Neural progenitor cell (in vitro differentiated cells): ENCODE measurements at places on chromosomes 16 and 17. TPM values are rescaled to one million over a fixed set of nuclear protein-coding genes. Genes with fewer than 3 reads are reported as not detected.

The CCDC92B gene
- 0.17 and 0.77 TPM in 2 replicates for total RNA-seq

The SGSM2 gene
- 39.0 and 70.7 TPM in 2 replicates for total RNA-seq

The GCGR gene
- total RNA-seq: not detected in 2 replicates

The CACNA1H gene
- 9.5 and 32.6 TPM in 2 replicates for total RNA-seq

The RAMP2 gene
- 0.51 and 5.8 TPM in 2 replicates for total RNA-seq

- no peak for DNase-seq
Observed at GRCh38 chr16:49478107-49478506, 104.5 kb downstream of the C16orf78 start.

DNA sequence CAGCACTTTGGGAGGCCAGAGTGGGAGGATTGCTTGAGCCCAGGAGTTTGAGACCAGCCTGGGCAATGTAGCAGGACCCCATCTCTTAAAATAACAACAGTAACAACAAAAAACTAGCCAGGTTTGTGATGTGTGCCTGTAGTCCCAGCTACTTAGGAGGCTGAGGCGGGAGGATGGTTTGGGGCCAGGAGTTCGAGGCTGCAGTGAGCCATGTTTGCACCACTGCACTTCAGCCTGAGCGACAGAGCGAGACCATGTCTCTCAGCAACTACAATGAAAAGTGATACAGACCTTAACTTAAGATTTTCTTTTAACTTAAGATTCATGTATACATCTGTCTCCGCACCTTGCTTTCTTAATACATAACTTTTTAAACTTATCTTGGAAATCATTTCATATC is 17.2 kb downstream of the NKD1 start:
- no peak for DNase-seq

DNA sequence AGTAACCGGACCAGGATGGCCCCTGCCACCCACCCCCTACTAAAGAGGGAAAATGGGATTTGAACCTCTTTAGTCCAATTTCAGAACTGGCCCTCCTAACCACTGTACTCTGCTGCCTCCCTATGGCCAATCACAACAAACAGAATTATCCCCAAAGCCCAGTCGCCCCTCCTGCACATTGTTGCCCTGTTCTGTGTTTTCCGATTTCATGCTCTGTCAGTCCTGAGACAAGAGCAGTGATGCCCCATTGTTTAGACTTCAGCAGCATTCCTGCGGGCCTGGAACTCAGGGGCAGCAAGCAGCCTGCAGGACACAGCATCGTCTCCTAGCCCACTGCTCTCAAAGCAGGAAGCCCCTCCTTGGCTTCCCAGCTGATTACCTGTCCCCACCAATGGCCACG is 20.5 kb upstream of the KLHL11 start:
- peak; percentile 90 for DNase-seq

DNA sequence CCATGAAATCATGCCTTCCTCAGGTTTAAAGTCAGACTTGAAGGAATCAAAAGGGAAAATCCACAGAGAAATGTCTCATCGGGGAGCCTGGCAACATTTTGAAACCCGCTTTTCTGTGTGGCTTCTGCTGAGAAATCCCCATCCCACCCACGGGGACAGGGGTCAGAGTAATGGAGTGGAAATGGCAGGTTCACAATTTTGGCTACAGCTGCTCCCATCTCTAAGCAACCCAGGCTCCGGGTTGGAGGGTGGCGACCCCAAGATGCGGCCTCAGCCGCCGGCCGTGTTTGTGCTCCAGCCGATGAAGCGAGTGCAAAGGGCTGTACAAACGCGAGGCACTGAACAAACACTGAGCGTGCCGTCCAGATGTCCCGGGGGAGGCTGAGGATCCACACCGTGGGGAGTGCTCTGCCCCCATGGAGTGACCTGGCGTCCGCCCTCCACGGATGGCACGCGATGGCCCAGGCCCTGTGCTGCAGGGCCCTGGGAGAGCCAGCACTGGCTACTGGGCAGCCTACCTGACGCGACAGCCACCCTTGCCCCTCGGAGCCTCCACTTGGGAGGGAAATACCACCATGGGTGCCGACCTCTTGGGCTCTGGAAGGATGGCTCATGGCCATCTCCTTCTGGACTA is 22.2 kb downstream of the SLC43A2 start:
- DNase-seq: no peak

DNA sequence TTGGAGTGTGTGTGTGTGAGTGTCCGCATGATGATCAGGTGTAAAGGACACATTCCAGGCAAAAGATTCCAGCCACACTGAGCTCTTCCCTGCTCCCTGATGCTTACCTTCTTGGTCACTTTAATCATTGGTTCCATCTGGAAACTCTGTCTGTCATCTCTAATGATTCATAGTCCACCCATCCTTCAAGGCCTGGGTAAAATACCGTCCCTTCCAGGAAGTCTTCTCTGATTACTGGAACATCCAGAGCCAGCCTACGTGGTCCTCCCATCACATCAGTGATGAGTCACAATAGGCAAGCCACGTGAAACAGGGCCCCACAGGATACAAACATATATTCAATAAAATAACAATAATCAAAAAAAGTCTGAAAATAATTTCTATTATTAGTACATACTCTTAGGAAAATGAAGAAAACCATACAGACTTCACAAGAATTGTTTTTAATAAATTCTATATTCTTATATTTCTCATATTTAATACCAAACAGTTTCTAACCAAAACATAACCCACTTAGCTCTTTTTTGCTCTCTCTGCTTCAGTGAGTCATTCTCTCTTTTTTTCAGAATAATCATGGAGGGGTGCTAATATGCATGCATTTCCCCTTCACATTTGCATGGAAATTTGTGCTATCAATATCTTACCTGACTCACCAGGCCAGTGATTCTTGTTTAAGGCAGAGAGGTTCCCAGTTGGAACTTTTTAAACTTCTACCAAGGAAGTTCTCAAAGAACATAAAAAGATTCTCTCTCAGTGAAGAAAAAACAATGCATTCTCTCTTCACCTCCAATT is 263.2 kb downstream of the TOX3 start:
- no peak for DNase-seq

- no peak for DNase-seq
Observed at GRCh38 chr16:57352636-57353047, 5.9 kb upstream of the CCL22 start.
